M059J (cell line): ENCODE measurements at places on chromosomes 7 and 10. TPM values are rescaled to one million over a fixed set of nuclear protein-coding genes. Genes with fewer than 3 reads are reported as not detected.

DNA sequence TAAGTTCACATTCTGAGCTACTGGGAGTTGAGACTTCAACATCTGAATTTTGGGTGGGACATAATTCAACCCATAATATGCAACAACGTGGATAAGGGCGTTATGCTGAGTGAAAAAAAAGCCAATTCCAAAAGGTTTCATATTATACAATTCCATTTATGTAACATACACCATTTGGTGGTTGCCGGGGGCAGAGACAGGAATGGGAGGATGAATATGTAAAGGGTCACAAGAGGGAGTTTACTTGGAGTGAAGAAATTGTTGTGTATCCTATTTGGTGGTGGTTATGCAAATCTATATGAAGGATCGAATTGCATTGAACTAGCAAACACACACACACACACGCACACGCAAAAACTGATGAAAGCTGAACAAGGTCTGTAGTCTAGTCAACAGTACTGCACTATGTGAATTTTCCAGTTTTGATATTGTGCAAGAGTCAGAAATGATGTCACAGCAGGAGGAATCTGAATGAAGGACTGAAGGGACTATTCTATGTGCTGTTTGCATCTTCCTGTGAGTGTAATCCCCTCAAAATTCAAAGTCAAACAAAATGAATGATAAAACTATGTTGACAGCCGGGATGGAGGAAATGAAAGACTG lies 249.2 kb upstream of the HABP2 start:
- no peak for DNase-seq

DNA sequence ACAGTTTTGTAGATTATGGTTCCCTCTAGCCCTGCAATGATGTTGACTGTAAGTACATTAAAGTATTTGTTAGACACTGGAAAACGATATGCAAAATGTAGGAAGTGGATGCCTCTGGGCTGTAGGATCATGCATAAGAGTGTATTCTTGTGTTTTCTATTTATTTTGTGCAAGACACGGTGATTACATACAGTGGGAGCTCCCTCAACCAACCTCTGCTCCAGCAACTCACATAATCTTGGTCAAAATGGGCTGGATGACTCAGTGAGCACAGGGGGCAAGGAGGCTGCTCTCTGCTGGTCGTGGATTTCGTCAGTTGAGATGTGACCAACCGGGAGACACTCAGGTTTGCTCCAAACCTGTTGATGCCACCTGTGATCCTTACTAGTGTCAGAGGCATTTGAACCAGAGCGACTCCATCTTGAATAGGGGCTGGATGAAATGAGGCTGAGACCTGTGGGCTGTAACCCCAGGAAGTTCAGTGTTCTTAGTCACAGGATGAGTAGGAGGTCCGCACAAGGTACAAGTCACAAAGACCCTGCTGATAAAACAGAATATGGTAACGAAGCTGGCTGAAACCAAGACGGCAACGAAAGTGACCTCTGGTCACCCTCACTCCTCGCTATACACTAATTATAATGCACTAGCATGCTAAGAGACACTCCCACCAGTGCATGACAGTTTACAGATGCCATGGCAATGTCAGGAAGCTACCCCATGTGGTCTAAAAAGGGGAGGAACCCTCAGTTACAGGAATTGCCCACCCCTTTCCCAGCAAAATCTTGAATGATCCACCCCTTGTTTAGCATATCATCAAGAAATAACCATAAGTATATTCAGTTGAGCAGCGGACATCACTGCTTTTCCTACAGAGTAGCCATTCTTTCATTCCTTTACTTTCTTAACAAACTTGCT lies 56.4 kb upstream of the FAM20C start:
- no peak for DNase-seq

GRCh38 chr7:93231259-93231658 lies 907 bp upstream of the VPS50 start:
- DNase-seq, result no peak

DNA sequence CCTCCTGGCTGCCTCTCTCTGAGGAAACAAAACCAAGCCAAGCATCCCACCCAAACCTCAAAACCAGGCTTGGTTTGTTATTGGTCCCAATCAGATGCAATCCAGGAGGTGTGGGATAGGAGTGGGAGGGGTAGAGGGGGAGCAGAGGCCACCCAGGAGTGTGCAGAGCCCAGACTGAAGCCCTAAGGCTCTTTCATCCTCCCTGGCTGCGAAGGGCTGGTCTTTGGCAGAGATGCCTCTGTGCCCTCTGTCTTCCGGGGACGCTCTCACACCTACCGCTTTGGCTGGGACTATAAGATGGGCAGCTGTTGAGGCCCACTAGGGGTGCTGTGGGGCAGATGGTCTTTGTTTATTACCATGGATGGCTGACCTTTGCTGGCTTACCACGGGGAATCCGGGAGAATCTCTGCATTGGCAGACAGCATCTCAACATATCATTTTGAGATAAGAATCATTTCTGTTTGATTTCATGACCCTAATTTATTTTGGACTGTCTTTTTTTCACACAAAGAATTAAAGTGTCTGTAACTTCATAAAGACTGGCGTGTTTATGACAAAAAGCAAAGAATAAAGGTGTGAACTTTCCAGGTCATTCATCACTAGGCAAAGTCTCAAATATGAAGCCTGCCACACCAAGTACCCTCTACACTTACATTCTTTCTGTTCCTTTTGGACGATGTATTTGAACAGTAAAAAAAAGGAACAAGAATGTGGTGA lies 6.5 kb upstream of the DENND2A start:
- DNase-seq, result peak; percentile 73

DNA sequence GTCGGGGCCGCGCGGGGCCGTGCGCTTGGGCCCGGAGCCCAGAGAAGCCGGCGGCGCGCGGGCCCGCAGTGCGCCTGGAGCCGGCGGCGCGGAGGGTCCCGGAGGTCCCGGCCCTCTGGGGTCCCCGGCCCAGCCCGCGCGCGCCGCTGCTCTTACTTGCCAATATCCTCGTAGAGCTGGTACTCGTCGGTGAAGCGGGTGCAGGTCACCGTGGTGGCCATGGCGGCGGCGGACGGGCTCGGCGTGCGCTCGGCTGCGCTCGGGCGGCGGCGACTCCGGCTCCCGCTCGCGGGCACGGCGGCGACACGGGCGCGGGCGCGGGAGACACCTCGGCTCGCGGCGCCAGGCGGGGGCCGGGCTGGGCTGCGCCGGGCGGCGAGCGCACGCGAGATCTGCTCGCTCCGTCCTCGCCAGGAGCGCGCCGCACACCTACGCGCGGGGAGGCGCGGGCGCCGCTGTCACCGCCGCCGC lies at the start of gene CAMK2B:
Gene CAMK2B (minus strand): TSS at position 394 of the 471 bp plus-strand sequence. CDS start 173 bp downstream, at position 221.
- no peak for DNase-seq

GRCh38 chr10:78413076-78414055 lies 379.7 kb downstream of the RPS24 start:
- DNase-seq, result no peak

DNA sequence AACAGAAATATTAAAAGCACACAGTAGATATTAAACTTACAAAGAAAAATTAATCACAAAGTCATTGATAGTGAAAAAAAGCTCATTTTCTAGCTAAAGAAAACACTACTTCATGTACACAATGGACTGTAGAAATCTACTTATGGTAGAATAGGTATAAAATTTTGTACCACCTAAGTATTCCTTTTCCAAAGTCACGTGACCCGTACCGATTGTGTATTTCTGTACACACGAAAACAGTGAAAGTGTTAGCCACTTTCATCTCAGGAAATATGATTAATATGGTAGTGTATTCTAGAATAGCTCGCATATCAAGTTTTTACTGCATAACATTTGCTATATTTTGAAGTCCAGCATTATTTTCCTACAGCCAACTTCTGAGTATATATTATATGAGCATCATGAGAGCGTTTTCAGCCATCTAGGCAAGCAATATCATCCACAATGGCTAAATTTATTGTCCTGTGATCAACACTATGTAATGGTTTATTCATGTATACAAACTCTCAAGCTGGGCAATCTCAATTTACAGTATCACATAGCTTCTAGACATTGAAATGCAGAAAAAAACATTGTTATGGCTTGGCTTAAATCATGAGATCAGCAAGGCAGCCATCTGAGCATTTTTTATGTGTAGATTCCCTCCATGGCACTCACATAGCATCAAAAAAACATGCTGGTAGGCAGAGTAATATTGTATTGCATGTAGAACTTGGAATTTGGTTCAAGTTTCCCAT lies 114.7 kb downstream of the CD36 start:
- DNase-seq, result no peak

DNA sequence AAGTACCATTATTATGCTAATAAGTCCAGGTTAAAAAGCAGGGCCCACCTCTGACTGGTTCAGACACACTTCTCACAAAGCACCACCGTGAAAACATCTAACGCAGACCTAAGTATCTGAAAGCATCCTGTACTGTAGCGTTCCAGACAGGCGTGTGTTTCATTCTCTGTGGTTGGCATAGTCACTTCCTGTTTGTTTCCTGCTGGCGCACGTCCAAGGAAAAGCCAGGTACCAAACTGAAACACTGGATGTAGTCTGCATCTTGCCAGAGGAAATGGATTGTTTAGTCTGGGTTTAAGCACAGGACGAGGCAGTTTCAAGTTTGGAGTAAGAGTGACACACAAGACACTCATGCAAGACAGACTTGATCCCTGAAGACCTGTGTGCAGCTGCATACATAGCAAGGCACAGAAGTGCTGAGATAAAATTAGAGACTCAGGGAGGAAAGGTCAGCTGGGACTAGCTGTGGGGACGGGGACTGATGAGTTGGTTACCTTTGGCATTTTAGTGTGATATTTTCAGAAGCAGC lies 23.3 kb downstream of the BPGM start:
- DNase-seq, result peak; percentile 100

DNA sequence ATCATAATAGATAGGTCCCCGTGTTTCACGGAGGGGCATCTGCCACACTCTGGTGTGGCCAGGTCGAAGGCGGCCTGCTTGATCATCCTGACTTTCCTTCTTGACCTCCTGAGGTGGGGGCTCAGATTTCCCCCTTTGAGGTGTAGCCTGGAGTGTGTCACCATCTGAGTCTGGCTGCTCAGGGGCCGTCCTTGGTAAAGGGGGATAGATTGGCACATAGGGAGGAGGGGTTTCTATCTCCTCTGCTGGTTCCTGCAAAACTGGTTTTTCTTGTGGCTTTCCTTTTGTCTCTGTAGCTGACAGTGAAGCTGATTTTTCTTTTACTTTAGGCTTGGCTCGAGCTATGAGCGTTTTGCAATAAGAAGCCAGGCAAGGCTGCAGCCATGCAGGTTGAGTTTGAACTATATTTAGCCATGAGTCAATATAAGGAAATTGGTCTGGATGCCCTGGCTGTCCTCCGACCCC lies 7.1 kb upstream of the ZNF117 start:
- no peak for DNase-seq

- peak; percentile 7 for DNase-seq
These were observed 43.4 kb upstream of the PRSS58 start for GRCh38 chr7:142301299-142301698.

DNA sequence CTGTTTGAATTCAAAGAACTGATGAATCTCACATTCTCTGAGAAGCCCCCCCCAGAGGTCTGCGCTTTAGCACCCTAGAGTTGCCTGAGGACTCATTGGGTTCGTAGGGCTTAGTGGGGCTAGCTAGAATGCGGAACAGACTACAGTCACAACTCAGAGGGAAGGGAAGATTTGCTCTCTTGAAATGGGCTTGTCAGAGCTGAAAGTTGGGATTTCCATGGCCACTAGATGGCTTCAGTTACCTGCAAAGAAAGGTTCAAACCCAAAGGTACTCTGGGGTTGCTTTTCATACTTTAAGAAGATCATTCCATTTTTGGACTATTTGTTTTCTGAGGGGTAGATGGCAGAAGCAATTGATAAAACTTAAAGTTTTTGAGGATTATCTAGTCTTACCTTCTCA lies 205.0 kb downstream of the BBS9 start:
- DNase-seq, result peak; percentile 41

- DNase-seq, result peak; percentile 68
These were observed 34.2 kb downstream of the PUS7 start for GRCh38 chr7:105487579-105488571.

DNA sequence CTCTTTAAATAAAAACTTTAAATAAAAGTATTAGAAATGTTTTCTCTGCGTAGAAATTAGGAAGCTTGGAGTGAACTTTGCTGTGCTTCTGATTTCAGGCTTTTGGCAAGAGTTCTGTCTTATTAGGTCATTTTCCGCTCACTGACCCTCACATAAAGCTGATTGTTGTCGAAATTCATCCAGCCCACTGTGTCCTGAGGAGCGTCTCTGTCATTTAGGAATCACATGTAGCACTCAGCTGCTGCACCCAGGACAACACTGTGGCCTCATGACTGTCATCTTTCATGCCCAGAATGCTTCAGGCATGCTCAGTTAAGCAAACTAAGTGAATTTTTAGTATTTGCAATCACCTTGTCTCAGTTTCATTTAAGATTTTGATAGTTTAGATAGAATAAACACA lies 57.8 kb upstream of the MSRB2 start:
- DNase-seq, result no peak

GRCh38 chr7:93914581-93915066 lies 6.9 kb upstream of the GNG11 start:
- peak; percentile 90 for DNase-seq

DNA sequence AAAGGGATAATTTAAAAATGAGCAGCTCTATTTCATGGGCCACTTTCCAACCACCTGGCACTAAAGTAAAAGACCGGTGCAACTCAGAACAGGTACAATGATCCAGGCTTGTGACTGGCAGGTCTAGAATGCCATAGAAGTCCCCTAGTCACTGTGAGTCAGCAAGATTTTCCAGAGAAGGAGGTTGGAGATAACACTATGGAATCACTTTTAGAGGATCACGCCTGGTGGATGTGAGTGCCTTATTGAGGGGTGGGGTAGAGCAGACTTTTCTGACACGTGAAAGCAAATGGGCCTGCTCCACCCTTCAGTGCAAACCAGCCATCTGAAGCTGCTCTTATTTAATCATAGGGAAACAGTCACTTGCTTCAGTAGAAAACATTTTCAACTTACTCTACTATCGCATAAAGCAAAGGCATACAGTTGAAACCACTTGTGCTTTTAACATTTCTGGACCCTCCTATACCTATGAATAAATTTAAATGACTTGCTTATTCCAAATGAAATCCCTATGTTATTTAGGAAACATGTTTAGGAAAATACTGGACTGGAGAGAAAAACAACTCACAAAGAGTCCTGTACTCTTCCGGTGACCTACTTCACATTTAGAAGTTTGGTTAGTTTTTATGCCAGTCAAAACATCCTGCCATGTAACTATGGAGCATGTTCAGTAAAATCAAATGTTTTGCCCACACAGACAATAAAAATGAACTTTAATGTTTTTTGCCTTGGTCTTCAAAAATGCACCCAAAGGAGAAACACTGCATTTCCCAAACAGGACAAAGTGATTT lies 21.5 kb upstream of the AKR1C1 start:
- peak; percentile 16 for DNase-seq

C10orf105 gene
- total RNA-seq, result not detected in 2 replicates

NPFFR1 gene
- total RNA-seq, result not detected in 2 replicates

LSM8 gene
- 77.6 and 104 TPM in 2 replicates for total RNA-seq

HMX3 gene
- not detected in 2 replicates for total RNA-seq

SPDYE9 gene
- total RNA-seq, result not detected in 2 replicates

NUTM2E gene
- 0.05 TPM in 1 of 2 replicates, not detected in the other for total RNA-seq

RBP4 gene
- 0.37 TPM in 1 of 2 replicates, not detected in the other for total RNA-seq

CPA2 gene
- 0.17 and 3.0 TPM in 2 replicates for total RNA-seq

AIFM2 gene
- 3.2 and 8.0 TPM in 2 replicates for total RNA-seq
